ENCODE measurements at places on chromosomes 16 and 17.

GRCh38 chr17:41800601-41801373, 11.0 kb downstream of the P3H4 start:
- no peak for DNase-seq

GRCh38 chr16:8885674-8886592, 3.8 kb downstream of the LITAFD start:
- no peak for DNase-seq

DNA sequence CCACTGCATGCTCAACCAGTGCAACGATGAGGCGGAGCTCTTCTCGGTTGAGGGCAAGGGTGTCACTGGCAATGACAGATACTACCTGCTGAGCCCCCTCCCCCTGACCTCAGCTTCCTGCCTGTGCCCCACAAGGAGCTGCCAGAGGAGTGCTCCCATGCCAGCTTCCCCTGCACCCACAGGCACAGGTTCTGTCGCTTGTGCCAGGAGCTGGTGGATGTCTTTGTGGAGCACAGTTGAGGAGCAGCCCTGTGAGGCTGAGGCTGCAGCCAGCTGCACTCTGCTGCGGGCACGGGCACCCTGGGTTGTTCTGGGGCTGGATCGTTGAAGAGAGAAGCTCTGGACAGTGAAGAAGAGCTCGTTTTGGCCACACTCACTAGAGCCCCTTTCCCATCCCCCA, 165.3 kb upstream of the ZNF267 start:
- no peak for DNase-seq

- no peak for DNase-seq
These were observed 622.2 kb upstream of the SALL1 start for GRCh38 chr16:51773071-51773890.

GRCh38 chr17:77349976-77350830, 209.4 kb downstream of the SEC14L1 start:
- no peak for DNase-seq
